ENCODE measurements at places on chromosomes 5 and 9.

- DNase-seq, result no peak
Observed at GRCh38 chr5:89055695-89056085, 172.7 kb upstream of the MEF2C start.

DNA sequence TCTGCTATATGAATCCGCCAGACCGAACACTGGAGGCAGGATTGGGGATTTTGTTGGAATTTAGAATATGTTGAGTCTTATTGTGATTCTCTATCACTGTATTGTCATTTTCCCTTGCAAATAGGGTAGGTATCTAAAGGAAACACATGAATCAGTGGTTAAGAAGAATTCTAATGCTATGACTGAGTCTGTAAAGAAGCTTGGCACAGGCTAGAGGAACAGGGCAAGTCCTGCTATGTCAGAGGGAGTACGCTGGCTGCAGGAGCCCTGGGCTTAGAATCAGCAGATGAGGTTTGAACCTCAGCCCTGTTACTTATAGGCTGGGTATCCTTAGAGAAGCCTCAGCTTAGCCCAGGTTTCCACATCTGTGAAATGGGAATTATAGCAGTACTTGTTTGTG, 198.1 kb downstream of the NR3C1 start:
- DNase-seq, result no peak

DNA sequence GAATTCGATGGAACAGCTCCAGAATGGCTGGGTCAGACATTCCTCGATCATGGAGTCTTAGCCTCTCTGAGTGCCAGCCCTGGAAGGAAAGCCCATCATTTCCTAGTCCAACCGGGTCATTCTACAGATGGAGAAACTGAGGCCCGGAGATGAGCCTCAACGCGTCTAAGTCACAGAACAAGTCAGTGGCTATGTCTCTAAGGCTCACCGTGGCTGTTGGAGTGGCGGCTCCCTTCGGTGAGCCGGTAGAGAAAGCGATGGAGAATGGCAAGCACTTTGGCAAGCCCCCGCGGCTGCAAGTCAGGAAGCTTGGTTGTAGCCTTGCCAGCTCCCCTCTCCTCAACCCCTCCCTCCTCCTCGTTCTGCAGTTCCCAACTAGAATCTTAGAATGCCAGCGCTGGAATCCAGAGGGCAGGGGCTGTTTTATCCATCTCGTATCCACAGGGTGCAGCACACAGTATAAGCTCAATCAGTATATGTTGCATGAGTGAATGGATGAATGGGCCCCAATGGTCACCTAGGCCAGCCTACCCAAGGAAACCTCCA, 438 bp upstream of the ARSI start:
- DNase-seq, result no peak

- DNase-seq, result no peak
Observed at GRCh38 chr9:135815830-135816650, 91.3 kb downstream of the CAMSAP1 start.

DNA sequence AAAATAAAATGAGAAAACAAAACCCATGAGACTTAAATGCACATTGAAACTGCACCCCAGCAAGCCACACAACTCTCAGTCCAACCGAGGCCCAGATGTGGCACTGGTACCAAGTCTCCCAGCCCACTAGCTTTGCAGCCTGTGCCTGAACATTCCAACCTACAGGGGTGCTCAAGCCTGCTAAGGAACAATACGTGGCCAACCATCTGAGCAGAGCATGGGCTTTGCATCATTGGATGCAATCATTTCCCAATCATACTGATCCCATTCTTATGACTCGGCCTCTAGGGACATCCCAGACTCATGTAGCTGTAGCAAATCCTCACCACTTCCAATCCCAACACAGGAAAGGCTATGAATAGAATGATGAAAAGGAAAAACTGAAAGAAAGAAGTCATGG, 297.2 kb downstream of the SPOCK1 start:
- DNase-seq, result no peak

DNA sequence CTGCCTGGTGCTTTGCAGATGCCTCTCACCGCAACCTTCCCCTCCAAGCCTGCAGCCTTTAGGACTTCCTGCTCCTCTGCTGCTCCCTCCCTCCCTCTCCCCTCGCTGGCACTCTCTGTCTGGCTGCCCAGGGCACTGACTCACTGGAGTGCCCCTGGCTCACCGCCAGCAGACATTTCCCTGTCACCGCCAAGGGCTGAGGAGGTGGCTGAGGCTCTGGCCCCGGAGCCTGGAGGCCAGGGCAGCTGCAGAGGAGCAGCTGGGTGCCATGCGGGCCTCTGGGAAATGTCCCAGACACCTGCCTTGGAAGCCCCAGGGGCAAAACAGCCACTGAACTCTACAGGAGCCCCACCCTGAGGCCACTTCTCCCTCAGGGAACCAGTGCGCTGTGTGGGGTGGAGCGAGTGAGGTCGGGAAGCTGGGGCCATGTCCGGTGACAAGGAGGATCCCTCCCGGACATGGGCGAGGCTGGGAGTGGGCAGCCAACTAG, 53.4 kb downstream of the TENT4A start:
- DNase-seq, result peak; percentile 96

- DNase-seq, result no peak
Observed at GRCh38 chr9:127336086-127336485, 60.9 kb upstream of the SLC2A8 start.

- peak; percentile 81 for DNase-seq
Observed at GRCh38 chr5:146947181-146947941, 68.8 kb upstream of the PPP2R2B start.

- no peak for DNase-seq
Observed at GRCh38 chr5:63596254-63596653, 366.0 kb downstream of the HTR1A start.

DNA sequence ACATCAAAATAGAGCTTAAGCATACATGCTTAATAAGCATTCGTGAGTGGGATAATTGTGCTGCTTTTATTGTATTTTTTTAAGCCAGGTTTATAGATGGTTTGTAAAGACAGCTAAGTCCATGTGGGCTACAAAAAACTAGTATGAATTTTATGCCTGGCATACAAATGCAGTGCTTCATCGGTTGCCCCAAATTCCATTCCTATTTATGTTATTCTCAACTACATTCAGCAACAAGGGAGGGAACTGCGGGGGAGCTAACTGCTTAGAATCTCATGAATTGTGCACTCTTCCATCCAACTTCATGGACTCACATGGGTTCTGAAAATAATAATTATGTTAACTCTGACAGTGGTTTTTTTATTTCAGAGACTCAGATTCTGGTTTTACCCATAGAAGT, 199.2 kb downstream of the FAM170A start:
- DNase-seq, result no peak

GRCh38 chr5:73912821-73913271, 286.9 kb downstream of the ARHGEF28 start:
- DNase-seq, result no peak

DNA sequence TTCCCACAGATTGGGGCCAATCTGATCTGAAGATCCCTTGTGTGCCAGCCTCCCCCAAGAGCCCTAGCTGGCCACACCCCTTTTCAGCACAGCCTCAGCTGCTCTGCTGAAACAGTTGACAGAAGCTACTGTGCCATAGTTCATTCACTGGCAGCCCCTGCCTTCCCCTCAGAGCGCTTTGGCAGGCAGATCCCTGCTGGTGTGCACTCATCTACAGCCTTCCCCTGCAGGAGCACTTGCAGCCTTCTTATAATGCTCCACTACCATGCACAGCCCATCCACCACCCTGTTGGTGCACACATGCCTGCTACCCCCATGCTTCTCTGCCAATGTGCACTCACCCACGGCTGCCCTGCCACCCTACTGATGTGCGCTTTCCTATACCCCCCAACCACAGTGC, 471.3 kb downstream of the MTRR start:
- no peak for DNase-seq
